ENCODE measurements at places on chromosomes 1 and 21. TPM values are rescaled to one million over a fixed set of nuclear protein-coding genes. Genes with fewer than 3 reads are reported as not detected.

The PDC gene
- not detected for total RNA-seq

The AHDC1 gene
- 50.2 TPM for total RNA-seq

GRCh38 chr1:99407018-99407417, 142.7 kb downstream of the PLPPR4 start:
- no peaks in the 10 kb centered on the region for H3K4me1 ChIP-seq
- H3K27me3 ChIP-seq, result no peaks in the 10 kb centered on the region
- DNase-seq, result no peak
- no peak overlapping the region for H3K27ac ChIP-seq
- no peaks in the 10 kb centered on the region for H3K36me3 ChIP-seq

DNA sequence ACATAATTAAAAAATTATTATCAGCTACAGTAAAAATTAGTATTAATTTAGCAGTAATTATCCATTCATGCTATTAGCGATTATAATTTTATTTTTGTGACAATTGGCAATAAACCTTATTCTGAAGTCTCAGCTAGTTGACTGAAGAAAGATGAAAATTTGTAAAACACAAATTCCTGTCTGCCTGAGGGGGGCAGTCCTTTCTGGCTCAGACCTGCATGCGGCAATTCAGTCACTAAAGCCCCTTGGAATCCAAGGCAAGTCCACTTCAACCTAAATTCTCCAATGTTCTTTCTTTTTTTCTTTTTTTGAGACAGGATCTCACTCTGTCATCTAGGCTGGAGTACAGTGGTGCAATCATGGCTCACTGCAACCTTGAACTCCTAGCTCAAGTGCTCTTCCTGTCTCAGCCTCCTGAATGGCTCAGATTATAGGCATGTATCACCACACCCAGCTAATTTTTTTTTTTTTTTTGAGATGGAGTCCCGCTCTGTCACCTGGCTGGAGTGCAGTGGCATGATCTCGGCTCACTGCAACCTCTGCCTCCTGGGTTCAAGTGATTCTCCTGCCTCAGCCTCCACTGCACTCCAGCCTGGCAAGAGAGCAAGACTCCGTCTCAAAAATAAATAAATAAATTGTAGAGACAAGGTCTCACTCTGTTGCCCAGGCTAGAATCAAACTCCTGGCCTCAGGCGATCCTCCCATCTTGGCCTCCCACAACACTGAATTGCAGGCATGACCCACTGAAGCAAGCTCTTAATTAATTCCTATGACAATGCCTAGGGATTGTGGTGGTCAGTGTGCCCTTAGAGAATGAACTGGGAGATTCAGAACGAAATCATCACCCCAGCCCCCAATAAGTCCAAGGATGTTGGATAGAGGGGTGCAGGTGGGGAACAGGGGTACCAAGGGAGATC, 24.2 kb upstream of the ITPKB start:
- no peak overlapping the region for H3K27ac ChIP-seq
- H3K4me3 ChIP-seq, result no peak overlapping the region
- no peak for DNase-seq
- peaks cover 4% of the 10 kb centered on the region for H3K27me3 ChIP-seq

The MYOM3 gene
- total RNA-seq, result 344 TPM

DNA sequence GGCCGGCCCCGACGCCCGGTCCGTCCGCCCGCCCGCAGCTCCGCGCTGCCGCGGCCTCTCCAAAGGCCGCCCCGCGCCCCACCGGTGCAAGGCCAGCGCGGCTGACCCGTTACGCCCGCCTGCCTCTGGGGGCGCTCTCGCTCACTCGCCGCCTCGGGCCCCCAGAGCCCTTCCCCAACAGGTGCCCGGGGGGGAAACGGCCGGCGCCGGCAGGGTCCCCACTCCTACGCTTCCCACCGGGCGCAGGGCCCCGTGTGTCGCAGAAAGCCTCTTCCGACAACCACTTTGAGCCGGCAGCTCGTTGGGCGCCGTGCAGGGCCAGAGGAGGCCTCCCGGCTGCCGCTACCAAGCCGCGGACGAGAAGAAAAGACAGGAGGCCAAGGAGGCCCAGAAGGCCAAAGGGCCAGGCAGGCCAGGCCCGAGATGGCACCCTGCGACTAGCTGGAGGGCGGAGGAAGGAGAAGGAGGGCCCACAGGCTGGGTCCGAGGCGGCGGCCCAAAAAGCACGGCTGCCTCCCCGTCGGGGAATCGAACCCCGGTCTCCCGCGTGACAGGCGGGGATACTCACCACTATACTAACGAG, 64.9 kb upstream of the FCGR2A start:
- no peaks in the 10 kb centered on the region for H3K4me1 ChIP-seq
- H3K27ac ChIP-seq, result no peak overlapping the region
- DNase-seq, result peak; percentile 39
- peak overlapping the region; percentile 69 for H3K4me3 ChIP-seq
- H3K36me3 ChIP-seq, result no peaks in the 10 kb centered on the region
- H3K27me3 ChIP-seq, result peaks cover 45% of the 10 kb centered on the region

The PALMD gene
- 103 TPM for total RNA-seq

GRCh38 chr1:113242481-113242880, 147.8 kb upstream of the MAGI3 start:
- no peaks in the 10 kb centered on the region for H3K27me3 ChIP-seq
- H3K4me3 ChIP-seq, result no peak overlapping the region
- H3K36me3 ChIP-seq, result no peaks in the 10 kb centered on the region
- H3K4me1 ChIP-seq, result no peaks in the 10 kb centered on the region
- no peak for DNase-seq
- no peak overlapping the region for H3K27ac ChIP-seq

The LCE2A gene
- not detected for total RNA-seq

DNA sequence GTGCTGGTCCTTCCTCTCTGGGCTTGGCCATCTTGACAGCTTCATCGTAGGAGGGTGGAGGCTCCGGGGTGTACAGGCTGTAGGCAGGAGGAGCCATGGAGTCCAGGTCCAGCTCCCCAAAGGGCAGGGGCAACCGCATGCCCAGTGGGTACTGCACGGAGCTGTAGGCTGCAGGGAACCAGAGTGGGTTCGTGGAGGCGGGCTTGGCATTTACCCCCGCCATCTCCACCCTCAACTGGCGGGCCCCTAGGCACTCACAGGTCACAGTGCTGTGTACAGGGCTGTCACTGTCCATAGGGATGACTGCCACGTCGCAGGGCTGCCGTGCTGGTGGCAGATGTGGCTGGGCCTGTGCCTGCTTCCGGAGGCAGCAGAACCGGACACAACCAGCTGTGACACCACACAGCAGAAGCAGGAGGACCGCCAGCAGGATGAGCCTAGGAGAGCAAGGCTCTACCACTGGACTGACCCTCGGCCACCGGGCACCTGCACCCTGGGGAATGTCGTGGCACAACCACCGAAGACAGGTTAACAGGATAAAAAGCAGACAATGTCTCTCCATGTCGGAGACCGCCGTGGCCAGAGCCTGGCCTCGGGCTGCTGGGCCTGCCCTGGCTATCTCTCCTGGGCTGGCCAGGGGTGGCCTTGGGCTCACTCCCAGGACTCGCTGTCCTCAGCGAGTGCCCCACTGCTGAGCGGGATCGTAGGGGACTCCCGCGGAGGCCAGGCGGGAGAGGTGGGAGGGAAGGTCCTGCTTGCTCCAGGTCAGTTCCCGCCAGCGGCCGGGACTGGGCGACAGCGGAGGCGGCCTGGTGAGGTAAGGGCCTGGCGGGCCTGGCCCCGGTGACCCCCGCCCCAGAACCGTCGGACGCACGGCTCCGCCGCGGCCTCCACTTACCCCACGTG, 831 bp downstream of the TMEM52 start:
- H3K36me3 ChIP-seq, result no peaks in the 10 kb centered on the region
- H3K27me3 ChIP-seq, result no peaks in the 10 kb centered on the region
- H3K4me1 ChIP-seq, result peaks cover 19% of the 10 kb centered on the region
- peak overlapping the region; percentile 59 for H3K4me3 ChIP-seq
- no peak overlapping the region for H3K27ac ChIP-seq
- DNase-seq, result peak; percentile 21

GRCh38 chr1:222798116-222798515, 16.7 kb upstream of the DISP1 start:
- H3K36me3 ChIP-seq, result no peaks in the 10 kb centered on the region
- no peaks in the 10 kb centered on the region for H3K27me3 ChIP-seq
- DNase-seq, result no peak
- no peak overlapping the region for H3K4me3 ChIP-seq

The TDRD10 gene
- total RNA-seq, result 1.9 TPM

DNA sequence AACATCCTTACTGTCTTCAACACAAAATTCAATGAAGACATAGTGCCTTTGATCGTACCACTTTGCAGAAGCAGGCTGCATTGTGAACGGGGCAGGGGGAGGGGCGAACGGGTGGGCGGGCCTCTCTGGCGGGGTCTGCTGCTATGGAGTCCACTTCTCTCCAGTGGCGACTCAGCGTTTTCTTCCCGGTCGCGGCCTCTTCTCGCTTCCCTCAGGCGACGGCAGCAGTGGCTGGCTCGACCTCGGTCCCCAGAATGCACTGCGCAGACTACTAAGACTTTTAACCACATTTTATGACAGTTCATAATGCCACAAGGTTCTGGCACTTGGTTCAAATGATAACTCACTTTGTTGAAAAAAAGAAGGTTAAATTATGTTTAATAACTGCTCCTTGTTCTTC, 21.2 kb downstream of the GBP2 start:
- peaks cover 54% of the 10 kb centered on the region for H3K36me3 ChIP-seq
- no peak overlapping the region for H3K4me3 ChIP-seq
- H3K4me1 ChIP-seq, result no peaks in the 10 kb centered on the region
- H3K27ac ChIP-seq, result no peak overlapping the region
- no peaks in the 10 kb centered on the region for H3K27me3 ChIP-seq

- no peaks in the 10 kb centered on the region for H3K27me3 ChIP-seq
- H3K4me3 ChIP-seq, result no peak overlapping the region
- no peaks in the 10 kb centered on the region for H3K36me3 ChIP-seq
- peaks cover 37% of the 10 kb centered on the region for H3K4me1 ChIP-seq
- peak overlapping the region; percentile 70 for H3K27ac ChIP-seq
- DNase-seq, result peak; percentile 54
Observed at GRCh38 chr1:234962340-234962989, 166.2 kb downstream of the TOMM20 start.

The S100A9 gene
- 29.9 TPM for total RNA-seq

The KRTAP21-2 gene
- not detected for total RNA-seq

The KCNN3 gene
- 4.0 TPM for total RNA-seq

The SIK1 gene
- total RNA-seq, result 3.9 TPM

- H3K4me3 ChIP-seq, result no peak overlapping the region
- no peaks in the 10 kb centered on the region for H3K36me3 ChIP-seq
- no peak for DNase-seq
- no peak overlapping the region for H3K27ac ChIP-seq
Observed at GRCh38 chr1:55055084-55055882, 15.9 kb downstream of the PCSK9 start.

- H3K36me3 ChIP-seq, result no peaks in the 10 kb centered on the region
- no peak overlapping the region for H3K27ac ChIP-seq
- H3K4me3 ChIP-seq, result no peak overlapping the region
- H3K27me3 ChIP-seq, result peaks cover 9% of the 10 kb centered on the region
- no peaks in the 10 kb centered on the region for H3K4me1 ChIP-seq
- no peak for DNase-seq
Observed at GRCh38 chr1:243910607-243911006, 60.6 kb upstream of the AKT3 start.

DNA sequence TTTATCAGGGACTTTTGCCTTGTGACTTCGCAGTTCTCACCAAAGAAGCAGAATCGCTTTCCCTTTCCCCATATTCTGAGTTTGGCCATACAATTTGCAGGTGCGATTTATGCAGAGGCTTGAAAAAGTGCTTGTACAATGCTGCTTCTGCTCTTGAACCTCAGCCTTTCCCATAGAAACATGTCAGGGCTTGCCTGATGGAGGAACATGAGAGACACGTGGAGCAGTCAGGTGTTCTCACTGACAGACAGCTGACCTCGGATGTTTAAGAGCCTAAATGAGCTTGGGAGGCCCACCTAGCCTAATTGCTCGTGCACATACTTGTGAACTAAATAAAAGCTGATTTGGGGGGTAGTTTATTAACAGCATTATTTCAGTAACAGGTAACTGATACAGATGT, 290.0 kb downstream of the S1PR1 start:
- DNase-seq, result no peak
- no peaks in the 10 kb centered on the region for H3K4me1 ChIP-seq
- H3K36me3 ChIP-seq, result no peaks in the 10 kb centered on the region

All from heart left ventricle (tissue), 16 donors.